ENCODE measurements at places on chromosomes 3 and 15.

GRCh38 chr3:122797291-122797690, 2.4 kb downstream of the SLC49A4 start:
- H3K27me3 ChIP-seq: no peaks in the 10 kb centered on the region
- DNase-seq: no peak
- no peak overlapping the region for H3K4me3 ChIP-seq
- H3K27ac ChIP-seq: no peak overlapping the region
- H3K4me1 ChIP-seq: peaks cover 35% of the 10 kb centered on the region

GRCh38 chr3:73828348-73828747, 203.6 kb upstream of the PDZRN3 start:
- no peaks in the 10 kb centered on the region for H3K36me3 ChIP-seq
- no peak overlapping the region for H3K4me3 ChIP-seq
- no peaks in the 10 kb centered on the region for H3K27me3 ChIP-seq
- H3K27ac ChIP-seq: peak overlapping the region; percentile 65

DNA sequence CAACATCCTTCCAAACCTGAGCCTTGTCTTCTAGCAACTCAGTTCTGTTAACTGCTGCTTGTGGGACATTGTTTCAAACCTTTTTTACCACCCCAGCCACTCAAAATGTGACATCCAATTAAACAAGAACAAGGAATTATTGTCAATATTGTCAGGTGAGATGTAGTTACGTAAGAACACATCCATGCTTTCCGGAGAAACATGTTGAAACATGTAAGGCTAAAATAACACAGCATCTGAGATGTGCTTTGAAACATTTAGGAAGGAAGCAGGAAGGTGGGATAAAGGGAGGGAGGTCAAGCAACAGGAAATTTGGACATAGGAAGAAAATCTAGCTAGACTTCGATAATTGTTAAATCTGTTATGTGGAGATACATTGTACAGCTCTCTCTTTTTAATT, 50.9 kb upstream of the PRICKLE2 start:
- H3K4me3 ChIP-seq: no peak overlapping the region
- H3K36me3 ChIP-seq: no peaks in the 10 kb centered on the region
- H3K27me3 ChIP-seq: no peaks in the 10 kb centered on the region
- DNase-seq: no peak
- no peaks in the 10 kb centered on the region for H3K4me1 ChIP-seq
- H3K27ac ChIP-seq: no peak overlapping the region

DNA sequence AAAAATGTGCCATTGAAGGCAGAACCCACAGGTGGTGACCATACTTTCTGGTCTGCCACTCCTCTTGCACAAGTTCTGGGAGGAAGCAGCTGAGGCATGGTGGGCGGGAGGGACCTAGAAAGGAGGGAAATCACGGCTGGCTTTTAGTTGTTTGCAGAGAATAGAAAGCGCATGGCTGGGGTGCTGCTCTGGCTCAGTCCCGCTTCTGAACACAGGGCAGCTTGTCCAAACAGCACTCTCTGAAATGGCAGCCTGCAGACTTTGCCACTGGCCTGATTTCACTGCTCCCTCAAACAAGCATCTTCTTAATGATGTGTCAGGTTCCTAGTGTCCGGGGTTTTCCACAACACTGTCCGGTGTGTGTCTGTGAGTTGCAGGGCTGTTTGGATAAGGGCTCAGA, 76.7 kb downstream of the AAGAB start:
- no peak overlapping the region for H3K4me3 ChIP-seq
- H3K27ac ChIP-seq: peak overlapping the region; percentile 71
- peaks cover 50% of the 10 kb centered on the region for H3K36me3 ChIP-seq
- H3K27me3 ChIP-seq: no peaks in the 10 kb centered on the region
- no peak for DNase-seq

DNA sequence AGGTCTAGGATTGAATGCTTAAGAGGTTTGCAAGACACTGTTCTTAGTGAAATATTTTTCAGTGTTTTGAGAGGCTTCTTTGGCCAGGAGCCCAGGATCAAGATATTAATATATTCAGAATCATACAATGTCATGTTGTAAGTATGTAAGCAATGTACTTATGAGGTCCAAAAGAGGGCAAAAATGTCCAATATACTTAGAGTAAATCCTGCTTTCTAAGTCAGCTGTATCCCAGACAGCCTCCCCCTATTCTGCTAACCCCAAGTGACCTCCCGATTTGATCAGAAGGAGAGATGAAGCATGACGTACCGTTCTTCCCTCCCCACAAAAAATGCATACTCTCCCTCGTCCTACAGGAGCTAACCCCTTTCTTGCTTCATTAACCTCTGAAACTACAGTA, 70.9 kb downstream of the CHAC1 start:
- H3K4me1 ChIP-seq: peaks cover 9% of the 10 kb centered on the region
- peaks cover 66% of the 10 kb centered on the region for H3K36me3 ChIP-seq
- no peak overlapping the region for H3K4me3 ChIP-seq
- DNase-seq: no peak
- H3K27me3 ChIP-seq: no peaks in the 10 kb centered on the region

DNA sequence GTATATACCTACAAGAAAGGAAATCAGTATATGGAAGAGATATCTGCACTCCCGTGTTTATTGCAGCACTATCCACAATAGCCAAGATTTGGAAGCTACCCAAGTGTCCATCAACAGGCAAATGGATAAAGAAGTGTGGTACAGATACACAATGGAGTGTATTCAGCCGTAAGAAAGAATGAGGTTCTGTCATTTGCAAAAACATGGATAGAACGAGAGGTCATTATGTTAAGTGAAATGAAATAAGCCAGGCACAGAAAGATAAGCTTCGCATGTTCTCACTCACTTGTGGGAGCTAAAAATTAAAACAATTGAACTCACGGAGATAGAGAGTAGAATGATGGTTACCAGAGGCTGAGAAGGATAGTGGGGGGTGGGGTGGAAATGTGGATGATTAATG, 53.1 kb downstream of the FAM81A start:
- H3K27ac ChIP-seq: no peak overlapping the region
- H3K4me3 ChIP-seq: no peak overlapping the region
- peaks cover 7% of the 10 kb centered on the region for H3K4me1 ChIP-seq
- DNase-seq: no peak

GRCh38 chr3:13891492-13892073, 11.7 kb upstream of the WNT7A start:
- H3K36me3 ChIP-seq: no peaks in the 10 kb centered on the region
- DNase-seq: no peak
- H3K27ac ChIP-seq: no peak overlapping the region
- H3K27me3 ChIP-seq: peaks cover 11% of the 10 kb centered on the region
- peaks cover 15% of the 10 kb centered on the region for H3K4me1 ChIP-seq

GRCh38 chr3:141485641-141486495, 959 bp upstream of the RASA2 start:
- peak overlapping the region; percentile 75 for H3K4me3 ChIP-seq
- peaks cover 30% of the 10 kb centered on the region for H3K4me1 ChIP-seq
- H3K27me3 ChIP-seq: no peaks in the 10 kb centered on the region
- no peaks in the 10 kb centered on the region for H3K36me3 ChIP-seq

All from stomach (tissue), 19 donors.